Tibial nerve (tissue), 4 donors: ENCODE measurements at places on chromosomes 13 and 19.

GRCh38 chr13:20592606-20593005 lies 25.6 kb downstream of the IFT88 start:
- no peak for DNase-seq

DNA sequence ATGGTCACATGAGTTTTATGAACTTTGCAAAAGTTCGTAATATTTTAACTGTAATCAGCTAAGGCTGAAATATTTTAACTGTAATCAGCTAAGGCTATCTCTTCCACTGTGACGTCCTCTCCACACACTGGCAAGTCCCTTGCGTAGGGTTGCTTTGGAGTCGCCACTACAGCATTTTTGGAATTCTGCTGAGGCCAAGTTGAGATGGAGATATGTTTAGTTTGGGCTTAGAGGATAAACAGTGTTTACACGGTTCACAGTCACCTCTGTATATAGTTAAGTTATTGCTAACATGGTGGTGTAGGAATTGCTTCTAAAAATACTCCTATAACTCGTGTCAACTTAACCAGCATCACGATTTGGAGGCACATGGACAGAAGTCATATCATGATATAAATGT lies 143.6 kb upstream of the SERP2 start:
- DNase-seq, result no peak

DNA sequence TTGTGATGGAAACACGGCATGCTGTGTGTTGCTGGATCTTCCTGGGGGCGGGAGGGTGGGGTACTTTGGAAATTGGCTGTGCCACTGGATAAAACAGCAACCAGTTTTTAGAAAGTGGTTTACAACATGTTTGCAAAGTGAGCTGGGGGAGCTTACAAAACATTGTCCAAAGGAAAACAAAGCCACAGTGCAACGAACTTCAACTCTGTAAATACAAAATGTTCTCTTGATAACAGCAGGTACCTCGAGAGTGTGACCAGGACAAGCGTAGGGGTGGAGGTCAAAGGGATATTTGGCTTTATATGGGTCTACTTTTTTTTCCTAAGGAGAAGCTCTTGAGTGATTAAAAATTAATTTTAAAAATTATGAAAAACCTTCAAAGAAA lies 2.5 kb downstream of the IGSF23 start:
- DNase-seq, result no peak

GRCh38 chr13:111165241-111166010 lies 50.3 kb downstream of the ARHGEF7 start:
- no peak for DNase-seq

GRCh38 chr19:16281743-16282142 lies 42.9 kb upstream of the KLF2 start:
- DNase-seq, result no peak

DNA sequence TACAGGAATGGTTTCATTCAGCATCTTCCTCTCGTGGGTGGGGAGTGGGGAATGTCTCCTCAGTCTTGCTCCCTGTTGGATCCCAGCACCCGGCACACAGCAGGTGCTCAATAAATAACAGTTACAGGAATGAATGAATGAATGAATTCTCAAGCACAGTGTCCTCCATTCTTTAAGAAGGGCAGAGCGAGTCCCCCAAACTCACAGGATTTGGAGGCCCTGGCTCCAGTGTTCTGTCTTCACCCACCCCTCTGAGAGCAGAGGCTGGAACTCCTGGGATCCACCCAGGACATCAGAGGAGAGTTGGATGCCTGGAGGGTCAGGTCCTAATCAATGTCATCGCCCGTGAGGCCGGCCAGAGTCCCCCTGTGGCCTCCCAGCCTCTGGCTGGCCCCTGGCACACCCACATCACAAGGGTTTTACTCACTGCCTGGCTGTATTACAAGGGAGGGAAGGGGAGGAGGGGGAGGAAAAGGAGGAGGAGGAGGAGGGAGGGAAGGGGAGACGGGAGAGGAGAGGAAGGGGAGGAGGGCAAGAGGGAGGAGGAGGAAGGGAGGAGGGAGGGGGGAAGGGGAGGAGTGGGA lies 8.7 kb upstream of the CREB3L3 start:
- DNase-seq, result no peak

DNA sequence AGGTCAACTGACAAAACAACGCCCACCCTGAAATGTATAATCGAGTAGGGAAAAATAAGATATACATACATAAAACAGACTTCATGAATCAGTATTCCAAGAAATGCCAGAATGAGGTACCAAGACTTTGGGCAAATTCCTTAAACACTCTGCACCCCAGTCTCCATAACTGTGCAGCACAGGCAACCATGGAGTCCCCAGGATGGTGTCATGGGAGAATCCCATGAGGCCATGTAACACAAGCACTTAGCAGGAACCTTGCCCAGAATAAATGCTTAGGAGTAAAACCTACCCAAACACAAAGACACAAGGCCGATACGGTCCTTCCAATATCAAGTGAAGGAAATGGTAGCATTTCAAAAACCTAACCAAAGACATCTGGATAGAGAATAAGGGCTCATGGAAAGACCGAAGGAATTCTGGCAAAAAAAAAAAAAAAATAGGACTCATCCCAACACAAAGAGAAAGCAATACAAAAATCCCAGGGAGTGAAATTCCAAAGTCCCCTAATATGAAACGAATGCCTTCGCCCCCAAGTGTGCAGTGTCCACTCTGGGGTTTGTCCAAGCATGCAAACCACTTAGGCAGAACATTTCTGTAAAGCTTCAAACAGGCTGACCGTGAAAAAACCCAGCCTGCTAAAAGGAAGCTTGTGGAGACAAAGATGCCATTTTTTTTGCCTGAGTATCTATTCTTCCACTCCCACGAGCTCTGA lies 11.1 kb downstream of the ZC3H4 start:
- no peak for DNase-seq

DNA sequence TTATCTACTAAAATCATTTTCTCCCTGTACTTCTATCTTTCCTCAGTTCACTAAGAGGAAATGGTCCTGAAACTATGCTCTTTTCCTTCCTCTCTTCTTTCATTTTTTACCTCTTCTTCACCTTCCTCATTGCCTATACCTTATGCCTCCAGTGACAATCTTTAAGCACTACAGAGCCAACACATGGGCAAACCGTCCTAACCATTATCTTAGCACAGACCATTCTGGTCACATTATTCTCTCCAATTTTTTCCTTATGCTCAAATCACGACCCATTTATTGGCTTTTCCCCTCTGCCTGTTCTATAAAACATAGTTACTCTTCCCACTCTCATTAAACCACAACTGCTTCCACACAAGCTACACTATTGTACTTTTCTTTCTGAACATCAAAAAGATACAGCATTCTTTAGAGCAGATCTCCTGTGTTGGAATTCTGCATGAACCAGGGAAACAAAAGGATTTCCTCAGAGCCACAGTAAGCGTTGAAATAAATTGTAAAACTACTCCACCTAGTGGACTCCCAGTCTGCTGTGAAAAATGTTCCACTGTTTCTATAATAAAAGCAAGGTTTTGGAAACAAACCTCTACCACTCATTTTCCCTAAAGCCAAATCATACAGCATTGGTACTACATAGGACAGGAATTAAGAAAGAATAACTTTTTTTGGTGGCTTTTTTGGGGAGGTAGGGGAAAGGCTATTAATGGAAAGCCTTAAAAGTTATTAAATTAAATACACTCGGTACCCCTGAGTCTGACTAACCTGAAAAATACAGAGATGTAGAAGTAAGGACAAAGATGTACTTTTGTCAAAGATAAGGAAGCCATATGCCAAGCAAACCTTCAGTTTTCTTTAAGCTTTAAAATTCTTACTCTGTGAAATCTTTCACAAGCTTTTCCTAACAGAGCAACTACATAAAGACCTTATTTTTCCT lies 19.5 kb downstream of the NUFIP1 start:
- DNase-seq, result peak; percentile 18

DNA sequence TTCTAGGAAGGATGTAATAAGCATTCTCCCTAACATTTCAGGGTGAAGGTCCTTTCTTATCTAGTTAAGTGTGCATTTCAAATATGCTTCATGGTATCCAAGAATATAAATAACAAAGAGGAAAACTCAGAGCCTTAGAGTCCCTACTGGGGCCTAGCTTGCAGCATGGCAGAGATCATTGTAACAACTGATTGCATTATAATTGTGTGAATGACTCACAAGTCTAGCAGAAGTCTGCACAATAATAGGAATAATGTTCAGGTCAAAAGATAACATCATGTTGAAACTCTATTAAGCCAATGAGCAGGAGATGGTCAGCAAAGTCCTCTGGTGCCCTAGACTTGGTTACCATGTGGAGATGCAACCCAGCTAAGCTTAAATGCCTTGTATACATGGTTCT lies 3.4 kb downstream of the POSTN start:
- no peak for DNase-seq

DNA sequence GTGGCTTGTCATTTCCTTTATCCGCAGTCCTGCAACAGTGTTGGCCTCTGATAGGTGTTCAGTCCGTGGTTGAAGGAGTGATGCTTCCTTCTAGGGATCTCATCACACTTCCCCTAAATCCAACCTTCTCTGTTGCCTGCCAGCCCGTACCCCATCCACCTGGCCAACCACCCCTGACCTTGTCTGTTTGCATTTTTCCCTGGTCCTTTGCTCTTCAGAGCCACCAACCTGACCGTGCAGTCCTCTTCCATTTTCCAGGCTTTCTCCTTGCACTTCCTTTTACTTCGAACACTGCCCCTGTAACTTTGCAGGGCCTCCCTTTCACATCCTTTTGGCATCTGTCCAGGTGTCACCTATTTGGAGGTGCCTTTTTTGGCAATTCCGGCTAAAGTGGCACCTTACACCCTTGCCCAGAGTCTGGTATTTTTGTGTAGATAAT lies 696 bp downstream of the ZNF460 start:
- DNase-seq, result no peak

DNA sequence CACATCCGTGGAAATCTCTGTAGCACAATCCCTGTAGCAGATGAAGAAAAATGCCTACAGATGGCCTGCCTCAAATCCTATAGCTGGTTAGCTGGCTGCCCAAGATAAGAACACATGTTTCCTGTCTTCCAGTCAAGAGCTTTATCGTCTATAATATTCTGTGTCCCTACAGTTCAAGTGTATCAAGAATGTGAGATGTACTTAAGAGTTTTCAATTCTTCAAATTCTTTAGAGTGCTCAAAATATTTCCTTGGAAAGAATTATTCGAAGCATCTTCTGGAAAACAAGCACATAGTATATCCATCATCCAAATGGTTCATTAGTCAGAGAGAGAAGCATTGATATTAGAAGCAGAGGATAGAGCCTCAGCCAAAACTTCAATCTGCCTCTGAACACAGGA lies 239.8 kb downstream of the COG6 start:
- DNase-seq, result no peak

DNA sequence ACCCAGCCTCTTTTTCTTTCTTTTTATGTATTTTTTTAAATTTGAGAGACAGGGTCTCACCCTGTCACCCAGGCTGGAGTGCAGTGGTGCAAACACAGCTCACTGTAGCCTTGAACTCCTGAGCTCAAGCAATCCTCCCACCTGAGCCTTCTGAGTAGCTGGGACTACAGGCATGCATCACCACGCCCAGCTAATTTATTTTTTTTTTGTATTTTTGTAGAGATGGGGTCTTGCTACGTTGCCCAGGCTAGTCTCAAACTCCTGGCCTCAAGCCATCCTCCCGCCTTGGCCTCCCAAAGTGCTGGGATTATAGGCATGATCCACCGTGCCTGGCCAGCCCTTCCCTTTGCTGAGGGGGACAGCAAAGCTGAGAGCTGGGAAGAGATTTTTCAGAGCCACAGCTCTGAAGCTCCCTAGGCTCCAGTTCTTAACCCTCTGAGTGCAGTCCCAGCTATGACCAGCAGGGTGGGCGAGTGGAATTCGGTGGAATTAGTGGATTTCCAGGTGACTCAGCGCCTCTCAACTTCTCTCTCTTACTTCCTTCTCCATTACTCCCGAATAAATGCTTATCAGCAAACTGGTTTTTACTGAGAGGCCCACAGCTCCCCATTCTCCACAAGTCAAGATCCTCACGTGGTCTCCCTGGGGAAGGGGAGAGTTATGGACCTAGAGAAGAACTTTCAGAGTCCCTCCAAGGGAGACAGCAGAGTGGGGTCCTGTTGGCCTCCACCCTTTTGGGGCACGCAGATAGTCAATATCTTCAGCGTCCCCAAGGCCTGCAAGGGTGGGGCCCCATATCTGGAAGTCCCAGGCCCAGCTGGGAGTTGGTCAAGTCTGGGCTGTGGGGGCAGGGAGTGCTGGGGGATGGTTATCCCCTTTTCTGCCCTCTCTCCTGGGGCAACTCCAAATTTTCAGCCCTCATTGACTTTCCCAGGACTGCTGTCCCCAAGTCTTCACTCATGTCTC lies 1.2 kb downstream of the BLVRB start:
- DNase-seq, result peak; percentile 87

- no peak for DNase-seq
These were observed 91.2 kb downstream of the KATNAL1 start for GRCh38 chr13:30216111-30216510.

- no peak for DNase-seq
These were observed 275.4 kb downstream of the NALCN start for GRCh38 chr13:101140936-101141335.

- no peak for DNase-seq
These were observed at the start of gene DACH1 for GRCh38 chr13:71867131-71867814. Gene DACH1 (minus strand): TSS chr13:71867204.

DNA sequence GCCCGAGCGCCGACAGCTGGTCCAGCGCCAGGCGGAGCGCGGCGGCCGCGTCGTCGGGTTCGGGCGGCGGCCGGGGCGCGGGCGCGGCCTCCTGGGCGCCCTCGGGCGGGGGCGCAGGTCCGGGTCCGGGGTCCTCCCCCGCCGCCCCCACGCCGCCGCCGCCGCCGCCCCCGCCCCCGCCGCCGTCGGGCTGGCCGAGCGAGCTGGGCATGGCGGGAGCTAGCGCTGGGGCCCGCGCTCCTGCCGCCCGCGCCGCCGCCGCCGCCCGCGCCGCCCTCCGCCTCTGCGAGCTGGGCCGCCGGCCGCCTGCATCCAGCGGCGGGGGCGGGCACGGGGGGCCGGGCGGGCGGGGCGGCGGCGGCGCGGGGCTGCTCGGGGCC lies 287 bp downstream of the MEX3D start:
- no peak for DNase-seq

DNA sequence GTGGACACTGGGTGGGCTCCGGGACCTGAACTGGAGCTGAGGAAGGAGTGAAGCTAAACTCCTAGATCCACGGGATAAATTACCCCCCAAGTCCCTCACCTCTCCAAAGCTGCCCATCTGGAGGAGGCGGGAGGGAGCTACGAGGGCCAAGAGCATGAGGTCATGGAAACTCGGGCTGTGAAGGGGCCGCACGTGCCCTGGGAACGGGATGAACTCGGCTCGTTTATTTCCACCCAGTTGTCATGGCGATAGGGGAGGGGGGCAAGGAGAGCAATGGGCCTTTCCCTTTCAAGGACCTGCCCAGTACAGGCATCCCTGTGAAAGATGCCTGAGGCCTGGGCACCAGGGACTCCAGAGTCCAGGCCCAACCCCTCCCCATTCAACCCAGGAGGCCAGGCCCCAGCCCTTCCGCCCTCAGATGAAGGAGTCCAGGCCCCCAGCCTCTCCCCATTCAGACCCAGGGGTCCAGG lies 3.8 kb downstream of the PPP1R12C start:
- DNase-seq, result peak; percentile 97

DNA sequence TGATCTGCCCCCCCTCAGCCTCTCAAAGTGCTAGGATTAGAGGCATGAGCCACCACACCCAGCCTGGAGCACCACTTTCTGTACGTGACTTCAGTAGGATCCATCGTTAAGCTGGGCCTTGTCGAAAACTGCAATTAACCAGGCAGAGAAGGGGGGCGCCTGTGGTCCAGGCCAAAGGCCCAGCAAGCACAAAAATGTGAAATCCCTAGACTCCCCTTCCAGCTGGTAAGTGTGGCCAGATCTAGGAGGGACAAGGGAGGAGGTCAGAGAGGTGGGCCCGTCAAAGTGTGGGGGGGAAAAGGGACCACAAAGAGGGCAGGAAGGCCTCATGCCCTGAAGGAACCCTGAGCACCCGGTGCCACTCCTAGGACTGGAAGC lies 13.8 kb downstream of the DDX39A start:
- DNase-seq, result no peak
